Tongue (tissue), 3 donors: ENCODE measurements at places on chromosomes 1 and 21.

DNA sequence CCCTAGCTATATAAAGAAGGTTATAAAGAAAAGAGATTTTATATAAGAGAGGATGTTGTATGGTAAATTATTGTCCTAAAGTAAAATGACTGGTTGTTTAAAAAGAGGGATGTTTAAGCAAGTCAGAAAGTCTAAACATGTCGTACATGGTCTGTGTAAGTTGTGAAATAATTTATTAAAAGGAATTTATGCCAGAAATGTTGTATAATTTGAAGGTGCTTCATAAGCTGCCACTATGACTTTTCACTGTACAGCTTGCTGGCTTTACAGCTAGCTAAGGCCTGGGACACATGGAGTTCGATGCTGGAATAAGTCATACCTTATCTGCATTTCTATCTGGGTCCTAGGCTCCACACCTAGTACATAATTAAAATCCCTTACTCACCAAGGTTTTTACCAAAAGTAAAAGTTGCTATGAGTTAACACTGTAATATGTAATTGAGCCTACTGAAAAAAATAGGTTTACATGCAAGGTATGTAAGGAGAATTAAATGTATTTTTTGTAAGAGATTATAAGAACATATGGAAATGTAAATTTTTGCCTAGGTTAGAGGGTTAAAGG, 59.0 kb upstream of the EDEM3 start:
- DNase-seq = no peak

DNA sequence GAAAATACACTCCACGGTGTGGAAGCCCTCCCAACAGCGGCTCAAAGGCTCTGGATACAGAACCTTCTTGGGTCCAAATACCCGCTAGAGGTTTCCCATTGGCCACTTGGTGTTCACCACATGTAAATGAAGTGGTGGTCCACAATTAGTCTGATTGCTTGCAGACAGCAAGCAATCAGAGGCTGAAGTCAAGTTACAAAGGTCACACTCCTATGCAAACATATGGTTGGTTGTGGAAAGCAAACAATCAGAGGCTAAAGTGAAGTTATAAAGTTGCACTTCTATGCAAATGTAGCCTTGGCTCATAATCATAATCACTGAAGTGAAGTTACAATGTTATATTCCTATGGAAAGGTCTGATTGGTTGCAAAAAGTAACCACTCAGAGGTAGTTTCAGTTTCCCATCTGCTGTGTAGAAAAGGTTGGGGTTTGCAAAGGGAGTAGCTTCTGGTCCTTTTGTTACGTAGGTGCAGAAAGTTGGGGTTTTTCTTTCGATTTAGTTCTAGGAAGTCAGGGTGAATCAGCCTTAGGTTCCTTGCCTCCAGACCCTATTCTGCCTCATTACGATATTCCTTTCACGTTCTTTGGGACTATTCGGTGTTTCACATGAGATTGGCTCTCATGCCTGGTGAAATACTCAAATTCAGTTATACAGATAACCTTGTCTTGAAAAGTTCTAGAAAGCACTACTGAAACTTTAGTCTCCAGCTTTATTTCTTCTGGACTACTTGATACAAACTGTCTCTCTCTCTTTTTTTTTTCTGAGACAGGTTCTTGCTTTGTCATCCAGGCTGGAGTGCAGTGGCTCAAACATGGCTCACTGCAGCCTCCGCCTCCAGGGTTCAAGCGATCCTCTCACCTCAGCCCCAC, 36.7 kb upstream of the MTF2 start:
- no peak for DNase-seq

DNA sequence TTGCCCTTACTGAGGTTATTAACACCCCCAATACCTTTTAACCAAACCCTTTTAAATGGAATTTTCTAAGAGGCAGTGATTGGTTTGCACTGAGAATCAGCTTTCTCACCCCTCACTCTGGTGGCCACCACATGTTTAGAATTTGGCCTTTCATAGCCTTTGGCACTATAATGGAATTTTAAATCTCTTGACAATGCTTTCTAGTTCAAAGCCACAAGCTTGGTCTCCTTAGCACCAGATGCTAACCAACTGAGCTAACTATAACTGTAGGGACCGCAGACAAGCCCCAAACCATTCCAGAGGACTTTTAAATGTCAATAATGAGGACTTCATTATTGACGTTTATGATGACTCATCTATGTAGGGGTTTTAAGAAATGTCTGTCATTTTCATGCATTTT, 238.7 kb upstream of the SNX7 start:
- no peak for DNase-seq

GRCh38 chr1:209305221-209305954, 278.1 kb upstream of the CAMK1G start:
- no peak for DNase-seq

DNA sequence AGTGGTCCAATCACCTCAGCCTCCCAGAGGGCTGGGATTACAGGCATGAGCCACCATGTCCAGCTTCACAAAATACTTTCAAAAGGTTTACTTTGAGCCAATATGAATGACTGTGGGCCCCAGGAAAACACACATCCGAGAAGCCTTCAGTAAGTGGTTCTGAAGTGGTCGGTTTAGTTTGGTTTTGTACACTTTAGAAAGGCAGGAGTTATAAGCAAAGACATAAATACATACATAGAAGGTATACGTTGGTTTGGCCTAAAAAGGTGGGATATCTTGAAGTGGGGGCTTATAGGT, 3.2 kb upstream of the MIB2 start:
- DNase-seq = no peak
